Stimulated activated CD8-positive, alpha-beta memory T cell treated with anti-CD3 and anti-CD28 coated beads, Interleukin-7, amount 100 ng/mL, for 24 hours (primary cell): ENCODE measurements at places on chromosomes 7 and 10.

- DNase-seq, result no peak
Measured at GRCh38 chr10:44937196-44938005, 22.2 kb upstream of the RASSF4 start.

- no peak for DNase-seq
Measured at GRCh38 chr7:67918158-67918557, 921.5 kb downstream of the TYW1 start.

DNA sequence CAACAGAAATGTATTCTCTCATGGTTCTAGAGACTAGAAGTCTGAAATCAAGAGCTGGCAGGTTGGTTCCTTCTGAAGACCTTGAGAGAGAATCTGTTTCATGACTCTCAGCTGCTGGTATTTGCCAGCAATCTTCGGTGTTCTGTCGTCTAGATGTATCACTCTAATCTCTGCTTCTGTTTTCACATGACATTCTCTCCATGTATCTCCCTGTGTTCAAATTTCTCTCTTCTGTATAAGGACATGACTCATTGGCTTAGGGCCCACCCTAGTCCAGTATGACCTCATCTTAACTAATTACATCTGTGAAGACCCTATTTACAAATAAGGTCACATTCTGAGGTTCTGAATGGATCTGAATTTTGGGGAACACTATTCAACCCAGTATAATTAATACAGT lies 82.3 kb downstream of the ANKRD7 start:
- no peak for DNase-seq

DNA sequence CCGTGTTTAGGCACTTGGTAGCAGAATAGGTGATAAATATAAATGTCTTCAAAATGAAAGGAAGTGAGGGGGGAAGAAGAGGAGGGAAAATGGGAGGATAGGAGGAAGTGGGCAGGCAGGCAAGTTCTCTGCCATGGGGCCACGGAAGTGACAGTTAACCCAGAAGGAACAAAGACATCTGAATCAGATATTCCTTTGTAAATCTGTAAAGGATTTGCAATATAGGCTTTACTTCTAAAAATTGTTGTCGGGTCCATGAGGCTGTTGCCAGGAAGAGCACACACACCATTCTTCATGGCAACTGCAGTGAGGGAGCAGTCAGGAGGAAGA lies 23.7 kb upstream of the RASSF4 start:
- DNase-seq, result no peak

GRCh38 chr7:79778786-79779770 lies 325.6 kb upstream of the MAGI2 start:
- DNase-seq, result no peak

DNA sequence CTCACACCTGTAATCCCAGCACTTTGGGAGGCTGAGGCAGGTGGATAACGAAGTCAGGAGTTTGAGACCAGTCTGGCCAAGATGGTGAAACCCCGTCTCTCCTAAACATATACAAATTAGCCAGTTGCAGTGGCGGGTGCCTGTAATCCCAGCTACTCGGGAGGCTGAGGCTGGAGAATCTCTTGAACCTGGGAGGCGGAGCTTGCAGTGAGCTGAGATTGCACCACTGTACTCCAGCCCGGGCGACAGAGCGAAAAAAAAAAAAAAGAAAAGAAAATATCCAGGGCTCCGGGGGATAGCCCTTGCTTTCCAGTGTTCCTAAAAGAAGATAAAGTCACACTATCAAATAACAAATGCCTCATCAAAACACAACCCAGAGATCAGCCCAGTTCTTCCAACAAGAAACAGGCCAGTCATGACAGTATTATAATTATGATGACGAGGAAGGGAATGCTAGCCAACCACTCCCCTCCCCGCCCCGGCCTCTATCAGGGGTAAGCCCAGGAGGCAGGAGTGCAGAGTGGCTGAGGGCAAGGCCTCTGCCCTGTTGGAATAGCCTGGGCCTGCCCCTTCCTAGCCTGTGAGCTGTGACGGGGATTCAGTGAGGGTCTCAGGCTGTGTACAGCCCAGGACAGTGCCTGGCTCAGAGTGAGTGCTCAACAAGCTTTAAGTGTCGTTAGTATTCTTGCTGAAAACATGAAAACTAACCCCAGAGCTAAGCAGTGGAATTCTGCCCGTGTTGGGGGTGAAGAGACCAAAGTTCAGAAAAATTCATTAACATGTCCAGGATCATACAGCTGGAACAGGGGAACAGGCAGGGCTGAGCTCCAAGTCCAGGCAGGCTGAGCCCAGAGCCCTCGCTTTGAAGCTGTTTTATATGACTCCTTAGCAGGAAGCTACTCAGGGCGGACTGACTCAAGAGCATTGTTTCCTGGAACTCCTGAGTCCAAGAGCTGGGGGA lies 54.3 kb downstream of the FAM241B start:
- no peak for DNase-seq

GRCh38 chr10:109887243-109887642 lies 36.1 kb downstream of the XPNPEP1 start:
- DNase-seq, result no peak

- DNase-seq, result no peak
Measured at GRCh38 chr7:142579946-142580345, 169.3 kb upstream of the PRSS1 start.

DNA sequence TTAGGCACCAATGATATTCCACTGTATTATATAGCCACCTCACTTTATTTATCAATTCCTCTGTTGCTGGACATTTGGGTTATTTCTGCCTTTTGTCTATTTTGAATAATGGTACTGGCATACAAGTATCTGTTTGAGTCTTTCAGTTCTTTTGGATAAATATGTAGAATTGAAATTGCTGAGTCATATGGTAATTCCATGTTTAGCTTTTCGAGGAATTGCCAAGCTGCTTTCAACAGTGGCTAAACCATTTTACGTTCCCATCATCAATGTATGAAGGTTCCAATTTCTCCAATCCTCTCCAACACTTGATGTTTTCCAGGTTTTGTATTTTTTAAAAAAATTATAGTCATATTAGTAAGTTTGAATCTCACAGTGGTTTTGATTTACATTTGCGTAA lies 42.3 kb downstream of the JMJD1C start:
- DNase-seq, result no peak

DNA sequence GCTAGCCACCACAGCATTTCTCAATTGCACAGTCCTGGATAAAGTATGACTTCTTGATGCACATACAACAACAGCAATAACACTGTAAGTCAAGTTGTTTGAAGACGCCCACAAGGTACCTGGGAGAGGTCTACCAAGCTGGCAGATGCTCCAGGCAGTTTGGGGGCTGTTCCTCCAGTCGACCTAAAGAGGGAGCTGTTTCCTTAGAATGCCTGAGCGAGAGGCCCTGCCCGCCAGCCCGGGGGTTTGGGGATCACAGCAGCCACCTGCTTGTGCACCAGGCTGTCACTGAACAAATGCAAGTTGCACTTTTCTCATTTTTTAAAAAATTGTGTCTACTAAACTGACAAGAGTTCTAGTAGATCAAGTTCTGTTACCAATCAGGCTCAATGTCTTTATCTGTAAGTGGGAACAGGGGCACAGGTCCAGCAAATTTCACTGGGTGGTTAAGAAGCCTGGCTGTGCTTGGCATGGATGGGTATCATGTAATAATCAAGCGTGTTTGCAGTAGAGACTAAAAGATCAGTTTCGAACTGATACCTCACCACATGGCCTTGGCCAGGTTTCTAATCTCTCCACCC lies 193.8 kb upstream of the ADO start:
- peak; percentile 45 for DNase-seq

DNA sequence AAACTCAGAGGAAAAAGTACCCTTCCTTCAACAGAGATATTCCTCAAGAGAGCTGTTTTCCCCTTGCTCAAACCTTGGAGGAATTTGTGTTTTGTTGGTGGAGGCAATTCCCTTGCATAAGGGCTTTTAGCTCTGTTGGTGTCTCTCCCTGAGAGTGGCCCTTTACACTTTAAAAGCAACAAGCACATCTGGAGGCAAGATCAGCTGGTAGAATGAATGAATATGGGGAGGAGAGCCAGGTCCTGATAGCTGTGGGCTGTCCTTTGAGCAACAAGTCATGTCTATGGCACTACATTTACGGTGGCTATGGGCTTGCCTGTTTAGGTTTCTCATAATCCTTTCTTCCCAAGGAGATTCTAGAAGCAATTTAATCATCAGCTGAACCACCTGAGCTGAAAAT lies 384.0 kb downstream of the SORCS3 start:
- no peak for DNase-seq

DNA sequence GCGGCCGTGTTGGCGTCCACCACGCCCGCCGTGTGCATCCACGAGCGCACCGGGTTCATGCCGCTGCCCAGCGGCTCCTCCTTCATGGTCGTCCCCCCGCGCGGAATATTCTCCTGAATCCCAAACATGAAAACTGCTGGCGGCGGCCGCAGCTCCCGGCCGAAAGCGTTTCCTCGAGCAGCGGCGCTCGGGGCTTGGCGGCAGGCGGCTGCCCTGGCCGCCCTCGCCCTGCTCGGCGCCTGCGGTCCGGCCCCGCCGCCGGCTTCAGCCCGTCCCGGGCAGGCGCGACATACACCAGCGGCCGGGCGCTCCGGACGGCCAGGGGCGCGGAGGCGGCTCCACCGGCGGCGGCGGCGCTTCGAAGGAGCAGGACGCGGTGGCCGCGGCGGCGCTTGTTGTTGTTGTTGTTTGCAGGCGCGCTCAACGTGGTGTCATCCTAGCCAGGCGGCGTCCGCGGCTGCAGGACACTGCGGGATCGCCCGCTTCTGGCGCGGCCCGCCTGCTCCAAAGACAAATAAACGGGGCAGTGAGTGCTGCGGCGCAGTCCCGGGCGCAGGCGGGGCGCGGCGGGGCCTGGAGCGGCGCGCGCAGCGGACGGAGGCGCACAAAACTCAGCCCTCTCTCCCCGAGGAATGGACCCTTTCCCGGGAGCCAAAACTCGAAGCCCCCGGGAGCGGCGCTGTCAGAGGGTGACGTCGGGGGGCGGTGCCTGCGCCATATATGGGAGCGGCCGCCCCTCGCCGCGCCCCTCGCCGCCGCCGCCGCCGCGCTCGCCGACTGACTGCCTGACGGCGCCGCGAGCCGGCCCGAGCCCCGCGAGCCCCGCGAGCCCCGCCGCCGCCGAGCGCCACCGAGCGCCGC lies at the start of gene EBF3:
Gene EBF3, minus strand, starts transcription at position 634 of the 861 bp plus-strand sequence. Its CDS starts 506 bp downstream, at position 128.
- no peak for DNase-seq

- DNase-seq, result no peak
Measured at GRCh38 chr10:49044293-49045193, 70.8 kb downstream of the VSTM4 start.

DNA sequence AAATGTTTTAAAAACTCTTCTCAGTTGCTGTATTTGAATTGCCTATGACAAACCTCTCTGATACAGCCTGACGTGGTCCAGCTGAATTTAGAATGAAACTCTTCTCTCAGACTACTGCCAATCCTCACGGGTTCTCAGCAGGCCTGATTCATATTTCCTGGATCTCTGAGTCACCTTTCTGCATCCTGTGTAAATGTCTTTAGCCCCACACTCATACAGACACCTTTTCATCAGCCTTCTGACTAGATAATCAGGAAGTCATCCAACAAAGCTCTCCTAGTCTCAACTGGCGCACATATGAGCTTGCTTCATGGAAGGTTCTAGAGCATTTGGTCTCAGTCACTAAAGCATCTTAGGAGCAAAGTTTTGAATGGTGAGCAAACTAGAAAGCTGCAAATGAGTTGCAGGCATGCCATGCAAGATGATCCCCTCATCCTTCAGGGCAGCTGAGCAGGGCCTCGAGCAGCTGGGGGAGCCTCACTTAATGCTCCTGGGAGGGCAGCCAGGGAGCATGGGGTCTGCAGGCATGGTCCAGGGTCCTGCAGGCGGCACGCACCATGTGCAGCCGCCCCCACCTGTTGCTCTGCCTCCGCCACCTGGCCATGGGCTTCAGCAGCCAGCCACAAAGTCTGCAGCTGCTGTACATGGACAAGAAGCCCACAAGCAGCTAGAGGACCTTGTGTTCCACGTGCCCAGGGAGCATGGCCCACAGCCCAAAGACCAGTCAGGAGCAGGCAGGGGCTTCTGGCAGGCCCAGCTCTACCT lies 182.8 kb downstream of the ARHGAP12 start:
- DNase-seq, result no peak

- DNase-seq, result no peak
Measured at GRCh38 chr7:80632139-80632538, 6.3 kb upstream of the CD36 start.

DNA sequence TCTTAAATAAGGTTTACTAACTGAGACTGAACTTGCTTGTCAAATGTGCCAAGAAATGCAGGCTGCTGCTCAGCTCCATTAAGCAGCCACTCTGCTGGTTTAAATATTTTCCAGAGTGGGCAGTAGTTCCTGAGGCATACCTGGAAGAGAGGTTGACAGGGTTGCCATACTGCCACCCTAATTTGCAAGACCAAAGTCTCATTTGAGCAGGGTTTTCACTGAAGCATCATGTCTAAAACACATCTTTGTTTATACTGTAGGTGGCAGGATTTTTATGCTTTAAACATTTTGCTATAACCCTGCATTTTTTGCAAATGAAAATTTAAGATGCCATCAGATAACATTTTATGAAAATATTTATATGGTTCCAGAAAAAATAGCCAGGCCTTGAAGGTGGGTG lies 618.0 kb upstream of the LRRTM3 start:
- DNase-seq, result no peak

DNA sequence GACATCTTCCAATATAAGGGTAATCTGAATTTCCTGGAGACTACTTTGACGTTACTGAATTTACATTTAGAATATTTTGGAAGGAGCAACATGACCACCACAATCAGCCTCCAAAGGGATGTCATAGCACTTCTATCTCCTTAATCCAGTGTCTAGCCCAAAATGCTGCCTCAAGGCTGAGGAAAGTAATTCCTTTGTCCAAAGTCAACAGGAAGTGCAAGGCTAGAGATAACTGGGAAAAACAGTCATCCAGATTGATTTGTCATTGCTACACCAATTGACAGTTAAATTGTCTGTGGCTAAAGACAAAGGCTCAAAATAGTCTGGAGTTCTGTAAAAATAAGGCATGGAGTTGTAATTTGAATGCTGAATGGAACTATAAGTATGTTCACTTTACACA lies 3.9 kb upstream of the TFPI2 start:
- no peak for DNase-seq

GRCh38 chr10:87702973-87703294 lies 43.3 kb downstream of the PAPSS2 start:
- no peak for DNase-seq

DNA sequence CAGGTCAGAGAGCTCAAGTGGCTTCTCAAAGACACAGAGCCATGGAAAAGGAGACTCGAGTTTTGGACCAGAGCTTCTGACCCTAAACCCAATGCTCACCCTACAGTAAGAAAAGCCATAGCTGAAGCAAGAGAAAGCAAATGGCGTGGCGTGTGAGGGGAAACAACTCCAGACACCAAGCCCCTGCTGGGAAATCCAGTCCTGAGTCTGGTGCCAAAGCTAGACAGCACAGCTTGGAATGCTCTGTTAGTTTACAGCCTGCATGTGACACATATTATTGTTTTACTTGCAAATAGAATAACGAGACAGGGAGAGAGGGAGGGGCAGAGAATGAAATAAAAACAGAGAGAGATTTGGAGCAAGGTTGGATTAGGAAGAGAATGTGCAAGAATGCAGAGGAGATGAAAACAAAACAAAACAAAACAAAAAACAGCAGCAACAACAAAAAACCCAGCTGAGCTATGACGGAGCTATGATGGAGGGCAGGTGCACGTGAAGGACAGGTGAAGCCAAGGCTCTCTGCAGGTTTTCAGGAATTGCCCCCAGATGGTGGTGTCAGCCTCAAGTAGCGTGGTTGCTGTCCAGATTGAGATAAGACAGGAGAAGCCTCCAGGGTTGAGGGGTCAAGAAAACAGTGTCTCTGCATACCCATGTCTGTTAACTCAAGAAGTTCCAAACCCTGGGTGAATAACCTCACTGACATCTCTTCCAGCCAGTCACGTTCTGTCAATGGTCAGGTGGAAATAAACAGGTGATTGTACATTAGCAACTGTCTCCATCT lies 69.7 kb upstream of the LRRC18 start:
- no peak for DNase-seq

GRCh38 chr10:71274901-71275796 lies 43.9 kb upstream of the SLC29A3 start:
- DNase-seq, result no peak

GRCh38 chr10:117530791-117531190 lies 11.8 kb upstream of the EMX2 start:
- no peak for DNase-seq
